Activated CD4-positive, CD25-positive, alpha-beta regulatory T cell treated with anti-CD3 and anti-CD28 coated beads, Interleukin-2, amount 50 U/mL, for 16 hours (primary cell): ENCODE measurements at places on chromosomes 7 and 10.

DNA sequence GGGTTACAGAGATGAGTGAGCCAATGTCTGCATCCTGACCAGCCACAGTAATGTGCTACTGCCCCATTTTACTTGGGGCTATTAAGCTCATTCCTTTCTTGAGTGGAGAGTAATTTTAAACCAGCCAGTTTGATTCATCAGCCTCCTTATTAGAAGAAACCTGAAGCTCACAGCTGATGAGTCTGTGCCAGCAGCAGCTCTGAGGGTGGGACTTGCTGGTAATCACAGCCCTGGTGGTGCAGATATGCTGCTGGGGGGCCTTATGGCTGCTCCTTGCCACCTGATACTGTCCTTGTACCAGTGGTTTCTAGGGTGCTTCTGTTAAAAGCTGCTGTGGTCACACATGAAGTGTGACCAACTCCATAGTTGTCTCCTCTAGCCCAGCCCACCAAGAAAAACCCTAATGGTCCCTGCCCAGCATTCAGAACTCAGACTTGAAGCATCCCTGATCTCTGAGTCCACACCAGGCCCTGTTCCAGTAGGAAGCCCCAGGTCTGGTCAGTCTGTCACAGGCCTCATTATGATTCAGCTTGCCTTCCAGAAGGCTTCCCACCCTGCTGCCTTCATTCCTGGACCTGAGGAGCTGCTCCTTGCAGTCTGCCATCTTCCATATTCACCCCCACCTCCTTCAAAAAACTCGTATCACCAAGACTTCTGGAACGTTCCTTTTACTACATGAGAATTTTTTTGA, 28.9 kb upstream of the RBM20 start:
- no peak for DNase-seq

DNA sequence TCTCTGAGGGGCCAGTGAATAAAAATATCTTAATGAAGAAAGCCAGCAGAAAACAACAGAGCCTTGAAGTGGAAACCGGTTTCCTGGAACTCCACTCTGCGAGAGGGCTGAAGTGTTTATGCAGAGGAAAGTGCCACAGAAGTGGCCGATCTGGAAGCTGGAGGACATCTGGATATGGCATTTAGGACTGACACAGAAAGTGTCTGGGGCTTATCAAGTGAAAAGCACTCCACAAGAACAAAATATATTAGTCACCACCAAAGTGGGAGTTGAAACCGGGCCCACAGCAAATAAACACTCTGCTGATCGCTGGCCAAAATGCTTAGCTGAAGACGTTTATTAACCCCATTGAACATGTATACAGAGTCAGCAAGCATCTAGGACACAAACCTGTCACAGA, 7.8 kb downstream of the NOD1 start:
- no peak for DNase-seq

- no peak for DNase-seq
Measured at GRCh38 chr7:83613232-83613631, 35.7 kb downstream of the SEMA3E start.

GRCh38 chr7:148192491-148192890, 398.1 kb upstream of the C7orf33 start:
- DNase-seq = no peak

- DNase-seq = no peak
Measured at GRCh38 chr10:113539789-113540188, 13.1 kb upstream of the HABP2 start.

DNA sequence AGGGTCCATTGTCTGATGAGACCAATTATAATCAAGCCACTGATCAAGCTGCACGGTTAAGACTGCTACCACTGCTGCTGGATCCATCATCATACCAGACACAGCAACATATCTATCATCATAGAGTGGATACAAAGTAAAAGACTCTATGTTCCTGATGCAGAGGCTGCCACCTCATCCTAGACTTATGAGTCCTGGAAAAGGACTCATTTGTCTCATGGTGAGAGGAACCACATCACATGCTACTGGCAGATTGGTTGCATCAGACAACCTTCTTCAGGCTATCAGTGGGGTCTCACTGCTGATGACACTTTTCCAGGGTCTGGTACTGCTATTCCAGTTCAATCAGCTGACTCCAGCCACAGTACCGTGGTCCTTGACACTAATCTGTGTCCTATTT, 79.0 kb downstream of the ABI1 start:
- no peak for DNase-seq

GRCh38 chr10:2744547-2745200, 322.7 kb upstream of the PFKP start:
- no peak for DNase-seq

GRCh38 chr10:119414081-119414611, 128.4 kb downstream of the RGS10 start:
- no peak for DNase-seq

DNA sequence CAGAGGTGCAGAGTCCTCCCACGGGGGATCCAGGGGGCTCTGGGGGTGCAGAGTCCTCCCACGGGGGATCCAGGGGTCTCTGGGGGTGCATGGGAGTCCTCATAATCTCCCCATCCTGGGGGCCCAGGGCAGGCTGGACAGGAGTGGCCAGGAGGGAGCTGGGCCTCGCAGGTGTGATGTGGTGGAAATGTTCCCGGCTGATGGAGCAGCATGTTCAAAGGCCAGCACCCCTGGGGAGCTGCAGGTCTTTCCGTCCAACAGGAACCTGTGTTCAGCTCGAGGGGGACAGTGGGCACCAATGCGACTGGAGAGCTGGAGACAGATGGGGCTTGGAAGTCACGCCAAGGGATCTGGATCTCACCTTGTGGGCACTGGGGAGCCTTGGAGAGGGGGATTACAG, 38.5 kb upstream of the PSMG3 start:
- no peak for DNase-seq

- DNase-seq = no peak
Measured at GRCh38 chr7:36979810-36980248, 255.5 kb upstream of the AOAH start.

GRCh38 chr10:28738200-28738599, 60.9 kb downstream of the BAMBI start:
- DNase-seq = no peak

DNA sequence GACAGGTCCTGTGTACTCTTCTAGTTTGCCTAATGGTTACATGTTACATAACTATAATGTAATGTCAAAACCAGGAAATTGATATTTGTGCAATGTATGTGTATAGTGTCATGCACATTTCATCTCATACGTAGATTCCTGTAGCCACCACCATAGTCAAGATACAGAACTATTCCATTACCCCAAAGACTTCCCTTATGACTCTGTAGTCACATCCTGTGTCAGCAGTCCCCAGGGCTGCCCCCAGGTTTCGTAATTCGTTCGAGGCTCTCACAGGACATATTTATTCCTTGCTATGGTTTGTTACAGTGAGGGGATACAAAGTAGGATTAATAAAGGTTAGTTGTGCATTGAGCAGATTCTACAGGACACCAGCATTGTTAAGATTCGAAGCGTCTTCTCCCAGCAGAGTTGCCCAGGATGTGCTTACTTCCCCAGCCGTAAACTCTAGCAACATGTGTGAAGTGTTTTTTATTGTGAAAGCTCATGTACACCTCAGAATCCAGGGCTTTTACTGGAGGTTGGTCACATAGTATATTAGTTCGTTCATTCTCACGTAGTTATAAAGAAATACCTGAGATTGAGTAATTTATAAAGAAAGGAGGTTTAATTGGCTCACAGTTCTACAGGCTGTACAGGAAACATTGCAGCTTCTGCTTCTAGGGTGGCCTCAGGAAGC, 18.6 kb downstream of the RABGEF1 start:
- DNase-seq = no peak

DNA sequence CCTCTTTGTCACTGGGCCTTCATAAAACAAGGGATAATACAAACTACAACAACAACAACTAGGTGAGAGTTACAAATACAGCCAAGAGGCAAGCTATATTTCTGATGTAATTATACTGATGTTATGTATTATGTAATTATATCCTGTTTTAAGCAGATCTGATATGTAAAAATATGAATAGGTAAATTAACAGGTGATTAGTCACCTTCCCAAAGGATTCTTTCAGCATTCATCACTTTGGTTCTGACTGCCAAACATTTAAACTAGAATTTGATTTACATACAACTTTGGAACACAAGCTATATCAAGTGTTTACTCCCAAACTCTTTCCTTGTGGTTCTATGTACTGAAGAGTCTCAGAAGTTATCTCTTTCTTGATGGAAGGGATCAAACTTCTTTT, 53.7 kb downstream of the BEND7 start:
- DNase-seq = no peak

DNA sequence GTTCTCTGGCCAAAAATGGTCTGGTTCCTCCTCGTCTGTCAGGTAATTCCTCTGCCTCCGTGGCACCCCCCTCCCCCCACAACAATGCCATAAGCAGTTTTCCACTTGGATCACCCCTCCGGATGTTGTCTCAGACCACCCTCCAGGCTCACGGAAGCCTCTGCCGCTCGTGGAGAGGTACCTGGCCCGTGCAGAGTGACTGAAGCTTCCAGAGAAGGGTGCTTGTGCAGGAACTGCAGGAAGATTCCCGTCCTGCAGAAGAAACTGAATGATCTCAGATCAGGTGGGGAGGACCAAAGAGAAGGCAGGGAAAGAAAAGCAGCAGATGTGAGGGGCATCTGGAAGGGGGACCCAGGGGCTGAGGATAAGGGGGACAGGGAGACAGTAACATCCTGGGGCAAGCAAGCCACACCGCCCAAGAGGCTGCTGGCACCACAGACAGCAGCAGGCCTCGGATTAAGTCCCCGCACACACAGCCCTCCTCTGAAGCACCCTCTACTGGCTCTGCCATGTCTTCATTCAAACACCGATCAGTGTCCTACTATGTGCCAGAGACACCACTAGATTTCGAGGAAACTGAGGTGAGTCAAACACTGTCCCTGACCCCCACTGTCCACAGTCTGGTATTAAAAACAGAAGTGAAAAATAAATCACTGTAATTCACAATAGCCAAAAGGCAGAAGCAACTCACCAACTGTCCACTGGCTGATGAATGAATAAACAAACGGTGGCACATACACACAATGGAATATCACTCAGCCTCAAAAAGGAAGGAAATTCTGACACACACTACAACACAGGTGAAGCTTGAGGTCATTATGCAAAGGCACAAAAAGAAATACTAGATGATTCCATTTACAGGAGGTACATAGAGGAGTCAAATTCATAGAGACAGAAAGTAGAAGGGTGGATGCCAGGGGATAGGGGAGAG, 26.4 kb downstream of the KIAA1549 start:
- DNase-seq = no peak

DNA sequence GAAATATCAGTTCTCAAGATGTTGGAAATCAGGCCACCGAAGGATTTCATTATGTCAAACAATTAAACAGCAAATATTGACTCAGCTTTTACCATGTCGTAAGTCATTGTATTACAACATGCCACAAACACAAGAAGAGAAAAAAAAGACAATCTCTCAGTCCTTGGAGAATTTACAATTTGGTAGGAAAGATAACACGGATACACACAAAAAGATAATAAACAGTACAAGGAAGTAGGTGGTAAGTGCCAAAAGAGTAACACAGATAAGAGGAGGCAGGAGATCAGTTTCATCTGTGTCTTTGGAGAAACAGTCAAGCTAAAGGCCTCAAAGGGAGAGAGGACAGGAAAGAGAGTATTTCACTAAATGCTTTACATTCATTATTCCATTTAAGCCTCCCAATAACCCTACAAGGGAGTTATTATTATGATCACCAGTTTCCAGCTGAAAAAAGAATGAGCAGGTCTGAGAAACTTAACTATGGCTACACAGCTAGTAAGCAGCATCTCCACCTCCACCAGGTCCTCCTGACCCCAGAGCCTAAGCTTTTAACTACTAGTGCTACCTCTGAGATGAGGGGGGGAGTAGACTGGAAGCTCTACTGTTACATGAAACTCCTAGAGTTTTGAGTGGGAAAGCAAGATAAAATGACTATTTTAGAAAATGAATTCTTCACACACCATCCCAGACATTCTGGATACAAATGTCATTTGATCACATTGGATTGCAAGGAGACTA, 13.9 kb upstream of the DNAJC1 start:
- DNase-seq = no peak

DNA sequence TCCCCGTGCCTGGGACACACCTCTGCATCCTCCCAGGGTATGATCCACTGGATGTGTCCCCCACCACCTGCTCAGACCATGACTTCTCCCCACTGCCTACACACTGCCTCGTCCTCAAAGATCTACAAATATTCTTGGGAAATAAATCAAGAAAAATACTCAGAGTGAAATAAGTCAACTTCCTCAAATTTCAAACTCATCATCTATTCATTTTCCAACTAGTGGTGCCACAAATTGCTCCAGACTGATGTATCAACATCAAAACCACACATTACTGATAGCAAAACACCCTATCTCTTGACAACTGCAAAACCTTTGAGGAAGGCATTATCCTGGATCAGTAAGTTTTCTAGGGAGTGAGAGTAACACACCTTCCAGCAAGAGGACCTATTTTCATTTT, 87.7 kb downstream of the GRB10 start:
- DNase-seq = no peak

DNA sequence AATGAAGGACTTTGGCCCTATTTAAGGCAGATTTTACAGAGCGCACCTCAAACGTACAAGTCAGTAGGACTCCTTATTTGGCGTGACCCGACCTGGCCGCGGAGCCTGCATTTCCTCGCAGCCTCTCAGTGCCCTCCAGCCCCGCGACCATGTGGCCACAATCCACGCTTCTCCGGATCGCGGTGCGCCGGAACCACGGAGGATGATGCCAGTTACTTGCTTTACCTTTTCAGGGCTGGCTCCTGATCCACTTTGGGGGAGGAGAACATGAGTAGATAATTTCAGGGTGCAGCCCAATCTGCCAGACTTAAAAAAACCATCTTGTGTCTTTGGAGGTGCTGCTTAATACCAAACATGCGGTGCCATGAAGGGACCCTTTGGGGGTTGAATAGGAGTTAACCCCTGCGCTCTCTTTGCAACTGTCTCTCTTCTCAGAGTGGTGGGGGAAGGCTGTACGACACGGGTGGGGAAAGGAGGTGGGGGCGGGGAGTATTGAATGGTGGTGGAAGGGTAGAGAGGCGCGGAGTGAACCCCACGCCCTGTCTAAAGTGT, 1.5 kb downstream of the FRAT1 start:
- DNase-seq = no peak

DNA sequence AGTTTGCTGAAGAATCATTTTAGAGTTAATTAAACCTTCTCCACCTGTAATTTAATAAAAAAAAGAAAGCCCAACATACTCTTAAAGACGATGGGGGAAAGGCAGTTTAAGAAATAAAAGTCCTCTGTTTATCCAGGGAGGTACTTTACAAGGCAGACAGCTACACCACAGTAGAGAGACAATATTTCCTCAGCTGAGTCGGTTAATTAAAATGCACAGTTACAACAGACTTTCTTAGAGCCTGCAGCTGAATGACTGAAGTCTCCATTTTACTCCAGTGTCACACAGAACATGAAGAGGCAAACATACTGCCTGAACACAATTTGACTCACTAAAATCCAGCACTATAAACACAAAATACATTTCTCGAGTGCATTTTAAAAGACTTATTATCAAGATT, 15.1 kb downstream of the LRRTM3 start:
- DNase-seq = no peak

GRCh38 chr7:158680754-158681153, 23.9 kb downstream of the NCAPG2 start:
- DNase-seq = no peak

GRCh38 chr7:96127746-96128145, 194.2 kb downstream of the SLC25A13 start:
- DNase-seq = no peak

GRCh38 chr7:132390705-132391104, 185.6 kb downstream of the PLXNA4 start:
- no peak for DNase-seq

GRCh38 chr7:29866490-29866930, 60.2 kb downstream of the WIPF3 start:
- no peak for DNase-seq
